NCI-H1930 (cell line): ENCODE measurements at places on chromosomes 3 and 15.

DNA sequence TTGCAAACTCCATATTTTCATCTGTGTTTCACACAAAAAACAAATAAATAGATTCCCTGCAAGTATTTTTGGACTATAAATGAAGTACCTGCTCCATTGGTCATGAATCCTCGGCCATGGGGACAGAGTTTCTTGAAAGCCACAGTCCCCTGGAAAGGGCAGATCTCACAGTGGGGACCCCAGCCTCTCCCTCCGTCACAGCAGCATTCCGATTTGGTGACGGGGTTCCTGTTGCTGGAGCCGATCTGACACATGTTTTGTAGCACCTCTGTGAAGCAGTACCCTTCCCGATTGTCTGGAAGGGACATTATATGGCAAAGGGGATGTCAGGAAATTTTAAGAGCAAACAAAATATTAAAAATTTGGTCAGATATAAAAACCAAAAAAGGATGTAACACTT, 96.2 kb downstream of the DUT start:
- no peak for DNase-seq

DNA sequence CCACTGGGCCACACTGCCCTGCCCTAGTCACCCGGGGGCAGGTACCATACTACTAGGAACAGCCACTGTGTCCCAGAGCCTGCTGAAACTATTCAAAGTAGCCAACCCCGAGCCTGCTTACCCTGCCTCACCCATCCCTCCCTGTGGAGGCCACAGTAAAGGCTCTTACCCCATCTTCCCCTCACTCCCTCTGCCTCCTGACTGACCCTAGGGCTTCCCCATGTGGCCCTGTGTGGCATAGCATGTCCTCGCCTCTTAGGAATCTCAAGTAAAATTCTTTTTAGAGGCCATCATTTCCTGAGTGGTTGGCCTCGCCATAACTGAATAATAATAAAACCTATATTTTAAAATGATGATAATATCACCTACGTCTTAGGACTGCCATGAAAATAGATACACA, 112.2 kb upstream of the SLC6A11 start:
- no peak for DNase-seq

- no peak for DNase-seq
These were observed 51.4 kb upstream of the SLC7A14 start for GRCh38 chr3:170637306-170637705.

- DNase-seq = no peak
These were observed 14.2 kb downstream of the RBPMS2 start for GRCh38 chr15:64761156-64761555.

DNA sequence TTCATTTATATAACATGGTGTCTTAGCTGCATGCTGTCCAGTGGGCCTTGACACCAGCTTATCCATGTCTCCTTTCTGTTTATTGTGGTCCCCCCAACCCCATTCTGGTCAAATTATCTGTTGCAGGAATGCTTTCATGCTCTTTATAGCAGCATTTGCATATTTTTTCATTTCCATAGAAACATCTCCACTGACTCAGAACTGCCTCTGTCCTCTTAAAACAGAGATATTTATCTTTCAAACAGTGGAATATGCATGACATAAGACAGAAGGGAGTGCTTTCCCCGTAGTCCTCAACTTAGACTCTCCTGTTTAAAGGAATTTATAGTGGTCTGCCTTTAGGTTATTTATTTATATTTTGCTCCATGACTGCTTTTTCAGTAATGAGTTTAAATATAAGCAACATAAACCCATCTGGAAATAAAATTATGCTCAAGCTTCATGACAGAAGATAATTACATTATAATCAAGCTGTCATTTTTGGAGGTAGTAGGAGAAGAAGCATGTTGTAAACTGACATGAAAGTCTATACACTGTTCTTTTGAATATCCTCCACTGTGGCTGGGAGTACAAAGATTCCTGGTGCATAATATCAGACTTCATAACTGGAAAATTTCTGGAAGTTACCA, 179.5 kb upstream of the CD96 start:
- DNase-seq = no peak

DNA sequence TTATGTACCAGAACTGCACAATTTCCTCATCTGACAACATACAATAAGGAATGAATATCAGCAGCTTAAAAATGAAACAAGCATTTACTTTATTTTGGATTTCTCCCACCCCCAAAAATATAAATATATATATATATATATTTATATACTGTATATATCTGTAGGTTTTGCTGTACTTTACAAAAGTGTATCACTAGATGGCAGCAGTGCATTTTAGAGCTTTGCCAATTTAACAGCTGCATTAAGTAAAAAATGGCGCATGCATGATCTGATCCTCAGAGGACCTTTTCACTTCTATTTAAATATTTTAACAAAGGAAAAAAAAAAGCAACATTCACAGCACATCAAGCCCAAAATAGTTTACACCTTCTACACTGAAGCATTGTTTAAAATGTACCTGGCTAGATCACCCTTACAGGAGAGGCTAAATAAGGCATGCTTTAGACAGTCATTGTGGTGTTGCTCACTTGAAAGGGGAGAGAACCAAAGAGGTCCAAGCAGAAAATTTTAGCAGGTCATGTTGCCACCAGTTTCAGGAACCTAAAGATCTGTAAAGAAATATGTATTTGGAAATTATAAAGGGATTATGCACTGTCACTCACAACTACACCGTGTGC, 72.6 kb downstream of the NPTN start:
- no peak for DNase-seq

- no peak for DNase-seq
These were observed 116.7 kb upstream of the PRTG start for GRCh38 chr15:55859681-55860080.

GRCh38 chr15:35909414-35909813, 363.4 kb upstream of the DPH6 start:
- DNase-seq = no peak

- no peak for DNase-seq
These were observed 18.4 kb upstream of the NR1I2 start for GRCh38 chr3:119763466-119763865.

- DNase-seq = no peak
These were observed 46.8 kb upstream of the NSMCE3 start for GRCh38 chr15:29316422-29316821.

GRCh38 chr15:57820119-57820518, 113.6 kb downstream of the POLR2M start:
- no peak for DNase-seq

GRCh38 chr3:183268366-183268765, 15.3 kb downstream of the B3GNT5 start:
- no peak for DNase-seq

GRCh38 chr3:46135475-46135874, 72.6 kb downstream of the CCR1 start:
- no peak for DNase-seq

DNA sequence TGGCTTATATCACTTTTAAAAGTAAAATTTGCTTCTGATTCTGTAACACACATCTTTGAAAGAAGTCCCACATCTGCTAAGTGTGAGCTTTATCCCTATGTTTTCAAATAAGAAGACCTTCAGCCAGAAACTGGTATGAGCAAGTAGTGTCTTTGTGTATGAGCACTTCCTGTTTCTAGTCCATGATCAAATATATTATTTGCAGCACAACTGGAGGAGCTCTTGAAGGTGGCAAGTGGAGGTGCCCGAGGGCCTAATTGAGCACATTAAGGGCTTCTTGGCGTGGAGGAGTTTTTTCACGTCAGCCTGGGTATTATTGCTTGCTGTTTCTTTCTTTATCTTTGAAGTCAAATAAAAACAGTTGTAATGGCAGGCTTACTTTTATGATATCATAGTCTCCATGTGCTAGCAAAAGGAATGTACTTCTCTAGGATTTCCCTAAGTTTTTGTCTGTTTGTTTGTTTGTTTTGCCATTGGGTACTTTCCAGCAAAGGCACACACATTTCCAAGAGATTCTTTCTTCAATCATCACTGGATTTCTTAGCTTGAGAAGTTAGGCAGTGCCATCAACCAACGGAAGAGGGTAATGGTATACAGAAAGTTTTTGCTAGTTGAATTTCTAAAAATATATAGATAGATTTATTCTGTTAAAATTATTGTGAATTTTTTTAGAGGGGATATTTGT, 68.1 kb downstream of the MEIS2 start:
- DNase-seq = no peak

GRCh38 chr3:4508048-4508981, 15.2 kb downstream of the ITPR1 start:
- no peak for DNase-seq

- DNase-seq = no peak
These were observed 55.4 kb upstream of the PIAS1 start for GRCh38 chr15:67998599-67999133.

DNA sequence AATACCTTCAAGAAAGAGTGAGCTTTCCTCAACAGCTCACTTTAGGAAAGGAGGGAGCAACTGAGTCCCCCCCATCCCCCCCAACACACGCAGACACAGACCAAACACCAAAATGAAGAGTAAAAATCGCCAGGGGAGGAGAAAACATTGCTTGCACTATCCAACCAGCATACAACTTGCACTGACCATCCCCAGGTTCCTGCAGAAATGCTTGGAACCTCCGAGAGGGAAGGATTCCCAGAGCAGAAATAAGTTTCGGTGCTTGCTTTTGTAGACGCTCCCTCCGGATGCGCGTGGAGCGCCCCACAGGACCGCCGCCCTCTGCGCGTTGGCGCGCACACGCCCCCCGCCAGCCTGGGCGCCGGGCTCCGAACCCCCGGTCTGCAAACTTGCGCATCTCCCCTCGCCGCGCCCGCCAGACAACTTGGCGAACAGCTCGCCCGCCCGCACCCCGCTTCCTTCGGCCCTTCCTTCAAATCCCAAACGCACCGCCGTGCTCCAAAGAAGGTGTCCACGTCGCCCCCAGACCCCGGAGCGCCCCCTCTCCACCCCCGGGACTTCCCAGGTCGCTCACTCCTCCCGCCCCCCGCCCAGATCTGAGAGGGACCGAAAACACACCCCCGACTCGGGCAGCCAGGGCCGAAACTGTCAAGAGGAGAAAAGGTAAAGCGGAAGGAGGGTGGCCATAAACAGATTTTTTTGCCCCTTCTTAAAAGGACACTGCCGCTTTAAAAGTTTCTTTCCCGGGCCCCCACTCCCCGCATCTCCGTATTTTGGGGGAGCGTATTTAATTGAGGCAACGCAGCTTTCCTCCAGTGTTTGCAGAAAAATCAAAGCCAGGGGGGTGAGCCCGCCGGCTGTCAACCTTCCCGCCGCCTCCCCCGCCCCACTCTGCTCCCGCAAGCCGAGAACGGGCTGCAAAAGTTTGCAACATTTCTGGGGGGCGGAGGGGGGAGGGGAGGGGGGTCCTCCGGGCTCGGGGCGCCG, 859 bp downstream of the RORA start:
- no peak for DNase-seq

- no peak for DNase-seq
These were observed 498.2 kb downstream of the PYDC2 start for GRCh38 chr3:191958980-191959671.

- DNase-seq = no peak
These were observed 574.9 kb downstream of the DIPK2A start for GRCh38 chr3:144546539-144546938.

DNA sequence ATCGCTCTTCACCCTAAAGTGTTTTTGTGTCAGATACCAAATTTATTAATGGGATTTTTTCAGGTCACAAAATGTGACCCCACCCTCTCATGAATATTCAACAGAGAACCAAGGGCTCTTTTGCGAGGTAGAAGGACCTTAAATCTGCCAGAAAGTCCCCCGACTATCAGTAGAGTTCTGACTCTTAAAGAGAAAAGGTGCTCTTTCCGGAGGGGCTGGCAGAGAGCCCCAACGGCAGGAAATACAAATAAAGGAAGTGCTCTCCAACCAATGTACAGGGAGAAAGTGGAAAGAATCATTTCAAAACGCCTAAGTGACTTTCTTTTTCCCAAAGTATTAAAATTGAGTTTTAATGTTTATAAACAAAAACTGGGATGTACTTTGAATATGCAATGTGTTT, 517.2 kb downstream of the FOXP1 start:
- no peak for DNase-seq

- no peak for DNase-seq
These were observed 14.3 kb downstream of the ZBTB47 start for GRCh38 chr3:42667523-42668412.

GRCh38 chr15:93121973-93122910, 33.2 kb upstream of the RGMA start:
- DNase-seq = no peak

- DNase-seq = no peak
These were observed 5.8 kb downstream of the RLBP1 start for GRCh38 chr15:89215627-89216026.

DNA sequence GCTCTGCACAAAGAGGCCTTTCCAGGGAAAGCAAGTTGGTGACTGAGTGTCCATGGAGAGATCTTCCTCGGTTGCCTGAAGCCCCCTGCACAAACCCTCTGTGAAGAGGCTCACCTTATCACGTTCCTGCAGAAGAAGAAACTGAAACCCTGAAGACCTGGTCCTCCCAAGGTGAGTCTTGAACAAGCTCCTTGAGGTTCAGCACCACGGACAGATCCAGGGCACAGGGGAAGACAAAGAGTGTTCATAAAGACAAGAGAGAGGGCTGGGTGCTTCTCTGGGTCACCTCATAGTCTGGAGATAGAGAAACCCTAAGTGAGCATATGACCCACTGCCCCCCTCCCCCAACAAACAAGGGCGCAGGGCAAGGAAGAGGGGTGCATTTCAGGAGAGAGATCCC, 21.7 kb upstream of the TBC1D21 start:
- DNase-seq = no peak

DNA sequence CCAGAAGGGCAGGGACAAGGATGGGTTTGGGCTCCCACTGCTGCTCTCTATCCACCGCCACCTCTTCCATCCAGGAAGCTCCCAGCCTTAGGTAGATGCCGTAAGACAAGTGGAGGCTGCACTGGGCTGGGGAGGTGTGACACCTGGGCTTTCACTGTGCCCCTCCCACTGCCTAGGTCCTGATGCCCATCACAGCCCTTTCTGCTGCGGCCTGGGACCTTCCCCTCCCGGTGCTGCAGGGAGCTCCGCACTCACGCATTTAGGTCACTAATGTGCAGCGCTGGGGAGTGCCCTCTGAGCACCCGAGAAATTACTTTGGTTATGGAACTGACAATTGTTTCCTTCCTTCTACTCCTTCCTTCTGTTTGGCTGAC, 850 bp downstream of the LTF start:
- DNase-seq = no peak

DNA sequence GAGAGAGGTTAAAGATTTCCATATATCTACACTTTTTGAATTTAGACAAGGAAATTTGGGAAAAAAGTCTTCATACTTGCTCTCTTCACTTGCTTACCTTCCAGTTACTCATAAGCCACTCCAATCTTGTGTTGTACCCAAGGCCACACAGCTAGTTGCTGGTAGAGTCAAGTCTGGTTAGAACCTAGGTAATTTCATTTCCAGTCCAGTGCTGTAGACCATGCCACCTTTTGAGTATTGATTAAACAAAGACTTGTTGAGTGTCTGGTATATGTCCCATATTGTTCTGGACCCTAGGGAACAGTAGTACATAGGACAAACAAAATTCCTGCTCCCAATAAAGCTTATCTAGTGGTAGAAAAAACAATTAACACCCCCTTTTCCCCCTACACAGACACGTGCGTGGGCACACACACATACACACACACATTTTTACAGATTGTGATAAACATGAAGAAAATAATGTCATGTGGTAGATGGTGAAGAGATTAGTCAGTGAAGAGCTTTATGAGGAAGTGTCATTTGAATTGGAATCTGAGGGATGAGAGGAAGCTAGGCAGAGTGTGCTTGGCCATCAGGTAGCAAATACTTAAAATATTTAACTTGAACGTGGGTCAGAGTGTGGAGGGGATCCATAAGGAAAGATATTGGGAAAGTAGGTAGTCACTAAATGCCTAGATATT, 2.1 kb downstream of the CMC1 start:
- DNase-seq = no peak
